ENCODE measurements at places on chromosomes 5 and 9. TPM values are rescaled to one million over a fixed set of nuclear protein-coding genes. Genes with fewer than 3 reads are reported as not detected.

SPINK13 gene
- not detected for total RNA-seq

GRCh38 chr5:116234681-116235080 is 149.9 kb downstream of the COMMD10 start:
- DNase-seq = no peak

GRCh38 chr5:63553073-63553472 is 409.2 kb downstream of the HTR1A start:
- no peak for DNase-seq

- no peak for DNase-seq
Measured at GRCh38 chr5:149731332-149731616, 1.2 kb downstream of the PPARGC1B start.

- no peak for DNase-seq
Measured at GRCh38 chr5:55856516-55857246, 5.5 kb downstream of the IL31RA start.

- DNase-seq = no peak
Measured at GRCh38 chr9:38154501-38155421, 85.7 kb upstream of the SHB start.

DNA sequence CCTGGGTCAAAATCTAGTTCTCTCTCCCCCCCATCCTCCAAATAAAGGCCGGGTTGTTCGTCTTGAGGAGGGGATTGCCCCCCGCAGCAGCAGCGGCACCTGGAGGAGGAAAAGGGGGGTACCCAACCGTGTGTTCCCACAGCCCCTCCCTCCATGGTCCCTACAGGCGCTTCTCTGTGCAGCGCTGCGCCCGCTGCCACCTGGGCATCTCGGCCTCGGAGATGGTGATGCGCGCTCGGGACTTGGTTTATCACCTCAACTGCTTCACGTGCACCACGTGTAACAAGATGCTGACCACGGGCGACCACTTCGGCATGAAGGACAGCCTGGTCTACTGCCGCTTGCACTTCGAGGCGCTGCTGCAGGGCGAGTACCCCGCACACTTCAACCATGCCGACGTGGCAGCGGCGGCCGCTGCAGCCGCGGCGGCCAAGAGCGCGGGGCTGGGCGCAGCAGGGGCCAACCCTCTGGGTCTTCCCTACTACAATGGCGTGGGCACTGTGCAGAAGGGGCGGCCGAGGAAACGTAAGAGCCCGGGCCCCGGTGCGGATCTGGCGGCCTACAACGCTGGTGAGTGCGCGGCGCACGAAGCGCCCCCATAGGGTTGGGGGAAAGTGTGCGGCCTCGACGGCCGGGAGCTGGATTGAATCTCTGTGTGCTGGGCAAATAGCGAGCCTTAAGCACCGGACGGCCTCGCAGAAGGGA is 3.5 kb downstream of the LHX2 start:
- DNase-seq = no peak

PCSK5 gene
- total RNA-seq = 2.8 TPM

KCNMB1 gene
- total RNA-seq = not detected

DMRTA1 gene
- total RNA-seq = under 0.01 TPM
